ENCODE measurements at places on chromosomes 5 and 9.

- no peak for DNase-seq
Observed at GRCh38 chr9:94183240-94183999, 75.7 kb upstream of the ZNF169 start.

DNA sequence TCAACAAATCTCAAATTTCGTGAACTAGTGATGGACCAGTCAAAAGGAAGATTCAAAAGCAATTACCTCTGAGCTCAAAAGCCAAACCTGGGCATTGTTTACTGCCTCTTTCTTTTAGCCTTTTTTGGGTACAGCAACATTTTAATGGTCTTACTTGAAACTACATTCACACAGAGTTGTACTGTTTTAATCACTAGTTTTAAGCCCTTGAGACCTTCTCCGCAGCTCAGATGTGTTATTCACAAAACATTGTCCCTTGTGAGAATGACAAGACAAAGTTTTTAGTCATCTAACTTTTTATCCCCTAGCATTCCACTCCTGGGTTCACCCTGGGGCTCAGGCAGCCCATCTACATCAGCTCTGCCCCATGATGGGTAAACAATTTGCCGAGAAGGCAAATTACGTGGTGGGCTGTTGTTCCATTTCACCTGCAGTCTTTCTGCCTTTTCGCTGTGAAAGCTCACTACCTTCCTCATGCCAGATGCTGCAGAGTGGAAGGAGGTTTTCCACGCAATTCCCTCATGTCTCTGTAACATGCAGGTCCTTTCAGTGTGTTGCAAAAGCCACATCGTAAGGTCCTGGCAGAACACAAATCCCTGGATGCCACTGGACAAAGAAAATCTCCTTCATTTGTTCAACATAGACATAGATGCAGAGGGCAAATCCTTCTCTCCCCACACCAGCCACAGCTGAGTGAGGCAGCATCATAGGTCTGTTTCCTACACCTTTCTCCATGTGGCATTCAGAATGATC is 175.7 kb downstream of the EBF1 start:
- DNase-seq = no peak

DNA sequence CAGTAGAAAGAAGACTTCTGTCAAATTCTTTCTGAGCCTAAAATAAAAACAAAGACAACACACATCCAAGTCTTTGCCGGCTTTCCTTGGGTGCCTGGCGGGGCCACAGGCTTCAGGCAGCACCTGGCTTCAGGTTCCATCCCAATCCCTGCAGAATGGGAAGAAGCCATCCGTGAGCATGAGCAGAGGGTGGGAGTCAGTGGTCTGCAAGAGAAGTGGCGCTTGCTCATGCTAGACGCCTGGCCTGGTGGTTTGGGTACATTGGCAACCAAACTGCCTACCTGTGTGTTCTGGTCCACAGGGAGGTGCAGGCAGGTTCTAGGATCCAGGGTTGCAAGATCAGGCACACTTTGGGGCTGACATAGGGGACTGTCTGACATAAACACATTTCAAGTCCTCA is 47.6 kb upstream of the RETREG1 start:
- DNase-seq = no peak

DNA sequence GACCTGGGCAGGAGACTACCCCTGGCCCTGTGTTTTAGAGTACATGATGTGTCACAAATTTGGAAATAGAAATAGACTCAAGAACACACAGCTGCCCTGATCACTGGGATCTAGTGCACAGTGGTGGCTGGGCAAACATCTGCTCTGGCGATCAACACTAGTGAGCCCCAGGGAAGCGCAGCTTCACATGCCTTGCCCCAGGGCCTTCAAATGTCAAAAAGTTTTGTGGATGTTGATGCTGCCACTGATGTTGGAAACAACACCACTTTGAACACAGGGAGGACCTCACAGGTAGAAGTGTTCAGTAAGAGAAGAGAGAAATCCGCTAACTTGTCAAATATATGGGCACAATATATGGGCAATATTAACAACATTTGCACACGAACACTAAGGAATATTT is 7.1 kb upstream of the MAP3K1 start:
- no peak for DNase-seq

GRCh38 chr5:146710348-146710747 is 168.2 kb downstream of the PPP2R2B start:
- no peak for DNase-seq

DNA sequence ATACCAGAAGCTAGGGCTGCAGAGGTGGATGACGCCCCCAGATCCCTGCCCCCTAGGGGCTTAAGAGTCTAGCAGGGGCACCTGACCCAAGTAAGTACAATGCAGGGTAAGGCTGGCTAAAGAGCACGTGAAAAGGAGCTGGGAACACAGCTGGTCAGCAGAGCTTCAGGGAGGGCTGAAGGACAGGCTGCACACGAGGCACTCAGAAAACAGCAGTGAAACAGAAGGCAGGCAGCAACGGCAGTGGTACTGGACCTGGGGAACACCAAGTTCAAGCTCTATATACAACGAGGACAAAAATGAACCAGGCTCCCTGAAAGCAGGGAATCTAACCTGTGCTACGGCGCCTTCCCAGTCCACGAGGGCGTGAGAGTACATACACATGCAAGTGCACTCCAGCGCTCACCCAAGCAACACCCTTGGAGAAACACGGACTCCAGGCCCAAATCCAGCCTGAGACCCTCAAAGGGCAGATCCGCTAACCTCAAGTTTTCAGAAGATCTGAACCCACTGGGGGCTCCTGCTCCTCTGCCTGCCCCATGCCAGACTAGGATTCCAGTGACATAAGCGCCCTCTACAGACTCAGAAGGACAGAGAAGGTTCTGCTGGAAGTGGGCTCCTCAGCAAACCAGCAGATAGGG is 57.4 kb downstream of the PSMB7 start:
- no peak for DNase-seq

GRCh38 chr5:90915393-90915792 is 356.8 kb downstream of the ADGRV1 start:
- no peak for DNase-seq

DNA sequence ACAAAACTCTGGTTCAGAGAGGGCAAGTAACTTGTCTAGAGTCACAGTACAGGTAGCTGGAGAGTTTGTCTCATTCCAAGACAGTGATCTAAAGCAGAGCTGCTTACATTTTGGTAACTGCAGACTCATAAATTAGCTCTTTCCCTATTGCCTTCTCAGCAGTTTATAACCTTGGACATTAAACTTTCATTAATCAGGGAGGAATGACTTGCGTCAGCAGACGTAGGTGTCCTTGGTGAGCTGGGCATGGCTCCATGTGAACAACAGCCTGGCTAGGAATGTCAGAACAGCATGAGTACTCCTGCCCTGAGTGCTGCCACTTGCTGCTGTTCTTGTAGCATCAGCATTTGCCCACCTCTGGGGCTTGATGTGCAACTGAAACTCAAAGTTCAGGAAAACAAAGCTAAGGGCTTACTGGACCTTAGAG is 2.2 kb upstream of the ALDOB start:
- no peak for DNase-seq

DNA sequence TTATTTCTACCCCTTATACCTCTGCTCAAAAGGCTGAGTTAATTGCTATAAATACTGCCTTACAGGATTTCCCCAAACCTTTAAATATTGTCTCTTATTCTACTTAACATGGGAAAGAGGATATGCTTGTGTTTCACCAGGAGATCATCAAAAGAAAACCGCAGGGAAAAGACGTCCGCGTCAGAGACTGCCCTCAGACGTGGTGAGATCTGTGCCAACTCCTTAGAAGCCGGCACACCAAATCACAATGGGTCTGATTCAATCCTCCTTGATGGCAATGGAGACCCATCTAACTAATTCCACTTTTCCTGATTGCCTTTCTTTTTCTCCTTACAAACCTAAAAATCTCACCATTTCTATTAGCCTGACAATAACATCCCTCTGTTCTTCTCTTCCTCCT is 55.0 kb downstream of the SH3PXD2B start:
- DNase-seq = no peak

GRCh38 chr9:14895806-14896205 is 14.4 kb downstream of the FREM1 start:
- DNase-seq = no peak

DNA sequence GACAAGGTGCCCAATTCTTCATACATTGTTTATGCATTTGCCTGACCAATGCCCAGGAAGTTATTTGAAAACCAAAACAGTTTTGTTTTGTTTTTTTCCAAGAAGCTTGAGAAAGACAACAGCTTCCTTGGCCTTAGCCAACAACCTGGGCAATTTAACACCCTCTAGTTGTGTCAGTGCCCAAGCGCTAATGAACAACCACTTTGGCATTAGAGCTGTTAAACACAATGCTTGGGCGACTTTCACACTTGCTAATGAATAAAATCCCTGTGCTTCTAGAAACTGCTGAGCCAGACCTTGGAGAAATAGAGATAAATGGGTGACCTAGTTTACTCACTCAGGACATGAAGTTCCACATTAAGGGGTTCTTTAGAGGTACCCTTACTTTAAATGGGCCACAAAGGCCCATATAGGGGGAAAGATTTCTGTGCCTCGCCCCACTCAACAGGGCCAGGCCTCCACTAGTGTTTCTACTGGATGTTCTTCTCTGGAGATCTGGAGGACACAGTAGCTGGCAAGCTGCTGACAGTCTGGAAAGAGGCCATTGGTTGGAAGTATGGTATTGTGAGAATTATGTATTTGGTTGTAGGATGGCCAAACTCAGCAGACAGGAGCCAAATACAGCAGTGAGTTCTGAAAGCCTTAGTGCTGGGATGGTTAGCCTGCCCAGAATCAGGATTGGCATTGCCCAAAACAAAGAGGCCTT is 179.8 kb downstream of the DOCK8 start:
- DNase-seq = no peak

- DNase-seq = no peak
Observed at GRCh38 chr9:1978941-1979340, 36.2 kb upstream of the SMARCA2 start.

- no peak for DNase-seq
Observed at GRCh38 chr5:154209591-154210081, 19.1 kb downstream of the GALNT10 start.

DNA sequence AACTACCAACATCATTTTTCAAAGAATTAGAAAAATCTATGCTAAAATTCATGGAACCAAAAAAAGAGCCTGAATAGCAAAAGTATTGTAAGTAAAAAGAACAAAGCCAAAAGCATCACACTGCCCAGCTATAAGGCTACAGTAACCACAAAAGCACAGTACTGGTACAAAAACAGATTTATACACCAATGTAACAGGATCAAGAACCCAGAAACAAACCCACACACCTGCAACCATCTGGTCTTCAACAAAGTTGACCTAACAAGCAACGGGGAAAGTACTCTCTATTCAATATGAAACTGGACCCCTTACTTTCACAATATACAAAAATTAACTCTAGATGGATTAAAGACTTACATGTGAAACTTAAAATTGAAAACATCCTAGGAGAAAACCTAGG is 94.2 kb upstream of the TARS1 start:
- DNase-seq = no peak

DNA sequence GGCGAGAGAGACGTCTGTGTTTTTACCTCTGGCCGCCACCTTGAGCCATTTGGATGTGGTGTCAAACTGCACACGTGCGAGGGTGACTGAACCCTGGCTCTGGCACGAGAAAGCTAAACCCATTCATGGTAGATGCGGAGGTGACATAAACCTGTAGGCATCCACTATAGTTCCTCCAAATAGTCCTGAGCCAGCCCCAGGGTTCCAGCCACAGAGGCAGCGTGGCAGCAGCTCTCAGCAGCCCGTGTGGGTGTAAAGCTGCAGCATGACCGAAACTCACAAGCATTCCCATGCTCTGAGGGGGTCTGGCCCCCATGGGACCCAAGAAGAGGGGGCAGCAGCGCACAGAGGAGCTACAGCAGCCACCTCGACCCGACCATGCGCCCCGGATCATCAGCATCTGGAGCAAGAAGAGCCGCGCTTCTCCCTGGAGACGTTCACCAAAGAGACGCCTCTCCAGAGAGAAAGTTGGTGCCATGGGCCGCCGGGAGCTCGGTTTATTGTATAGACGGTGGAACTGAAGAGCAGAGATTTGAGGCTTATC is 303.8 kb upstream of the IRX4 start:
- DNase-seq = no peak

GRCh38 chr5:159175547-159175946 is 33.8 kb downstream of the RNF145 start:
- no peak for DNase-seq
